ENCODE measurements at places on chromosomes 2 and 18.

- DNase-seq, result no peak
Measured at GRCh38 chr18:13502585-13502984, 223.8 kb downstream of the FAM210A start.

DNA sequence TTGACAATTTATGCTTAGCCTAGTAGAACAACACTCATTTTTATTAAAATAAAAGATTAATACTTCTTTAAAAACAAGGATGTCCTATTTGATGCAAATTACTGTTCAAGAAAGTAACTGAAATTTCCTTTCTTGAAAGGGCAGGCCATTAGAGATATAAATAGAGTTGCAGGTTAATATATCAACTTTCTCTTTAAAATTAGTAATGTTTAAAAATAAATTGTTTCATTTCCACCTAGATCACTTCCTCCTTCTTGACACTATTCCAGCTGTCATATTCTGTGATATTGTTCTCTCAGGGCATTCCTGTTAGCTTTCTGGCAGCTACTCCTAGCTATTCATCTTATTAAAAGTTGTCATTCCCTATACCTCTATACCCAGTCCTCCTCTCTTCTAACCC, 357.9 kb upstream of the NRP2 start:
- no peak for DNase-seq

DNA sequence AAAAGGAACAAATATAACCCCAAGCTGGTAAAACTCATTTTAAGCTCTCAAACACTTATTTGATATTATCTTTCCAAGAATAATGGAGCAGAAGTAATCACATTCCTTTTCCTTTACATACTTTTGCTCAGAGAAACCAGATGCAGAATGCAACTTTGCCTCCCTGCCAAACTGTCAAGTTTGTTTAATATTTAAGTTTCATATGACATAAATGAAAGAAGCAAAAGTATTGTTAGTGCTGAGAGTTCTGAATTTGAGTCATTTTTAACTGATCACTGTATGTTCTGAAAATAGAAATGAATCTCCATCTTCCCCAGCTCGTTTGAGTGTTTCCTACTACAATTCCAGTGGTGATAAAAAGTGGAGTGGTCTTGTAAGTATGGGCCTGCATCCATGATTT, 423.4 kb downstream of the PID1 start:
- no peak for DNase-seq

- DNase-seq, result no peak
Measured at GRCh38 chr2:64328415-64328722, 125.6 kb upstream of the LGALSL start.

DNA sequence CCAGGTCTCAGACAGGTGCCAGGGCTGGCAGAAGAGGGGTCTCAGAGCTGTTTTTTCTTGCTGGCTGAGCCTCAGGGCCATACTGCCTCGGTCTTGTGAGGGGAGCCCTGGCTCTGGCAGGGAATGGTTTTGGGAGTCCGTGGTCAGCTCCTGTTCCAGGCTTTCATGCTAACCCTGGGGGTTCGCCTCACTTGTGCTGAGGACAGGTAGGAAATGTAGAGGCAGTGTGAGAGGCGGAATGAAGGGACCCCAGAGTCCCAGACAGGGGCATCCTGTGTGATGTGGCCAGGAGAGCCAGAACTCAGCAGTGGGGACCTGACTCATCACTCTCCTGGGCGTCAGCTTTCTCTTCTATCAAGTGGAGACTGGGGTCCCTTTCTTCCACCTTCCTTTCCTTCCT, 5.7 kb upstream of the CELF4 start:
- no peak for DNase-seq

DNA sequence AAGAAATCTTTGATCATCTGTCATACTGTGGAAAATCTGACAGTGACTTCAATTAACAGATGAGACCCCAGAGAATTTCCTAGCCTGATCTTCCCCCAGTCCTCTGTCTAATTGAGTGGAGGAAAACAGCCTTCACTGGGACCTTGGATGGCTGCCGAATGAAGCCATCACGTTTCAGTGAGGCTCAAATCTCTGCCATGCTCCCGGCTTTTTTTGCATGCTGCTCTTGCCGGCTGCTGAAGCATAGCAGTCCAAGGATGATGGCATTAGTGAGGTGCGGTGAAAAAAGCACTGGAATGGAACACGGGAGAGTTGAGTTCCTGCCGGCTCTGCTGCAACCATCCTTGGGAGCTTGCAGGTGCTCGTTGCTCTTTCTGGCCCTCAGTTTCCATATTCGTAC, 430.5 kb downstream of the SLC4A3 start:
- no peak for DNase-seq

DNA sequence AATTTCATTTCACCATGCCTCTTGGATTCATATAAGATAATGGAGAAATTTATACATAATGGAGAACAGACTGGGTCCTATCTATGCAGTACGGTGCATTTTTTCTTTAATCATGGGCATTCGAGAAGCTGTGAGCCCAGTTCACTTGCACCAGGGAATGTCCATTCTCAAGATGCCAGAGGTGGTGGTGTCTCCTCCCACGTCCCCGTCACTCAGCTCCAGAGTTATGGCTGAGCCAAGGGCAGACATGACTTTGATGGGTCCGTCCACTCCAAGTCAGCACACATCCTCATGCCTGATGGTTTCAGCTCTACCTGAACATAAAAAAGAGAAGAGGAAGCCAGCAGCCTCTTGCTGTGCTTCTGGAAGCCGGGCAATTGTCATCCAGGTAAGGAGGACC, 42.1 kb upstream of the CREG2 start:
- no peak for DNase-seq

GRCh38 chr18:45374236-45374635, 241.0 kb upstream of the SLC14A2 start:
- no peak for DNase-seq

DNA sequence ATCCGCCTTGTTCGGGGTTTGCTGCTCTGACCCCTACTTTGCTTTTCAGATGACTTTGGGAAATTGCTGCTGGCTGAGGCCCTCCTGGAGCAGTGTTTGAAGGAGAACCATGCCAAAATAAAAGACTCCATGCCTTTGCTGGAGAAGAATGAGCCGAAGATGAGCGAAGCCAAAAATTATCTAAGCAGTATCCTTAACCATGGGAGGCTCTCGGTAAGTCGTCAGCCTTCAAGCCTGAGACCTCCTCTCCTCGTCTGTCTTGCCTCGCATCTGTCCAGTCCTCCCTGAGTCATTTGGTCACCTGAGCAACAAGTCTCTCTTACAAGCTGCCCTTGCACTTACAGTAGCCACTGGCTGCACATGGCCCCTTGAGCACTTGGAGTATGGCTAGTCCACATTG, 34.7 kb upstream of the MCFD2 start:
- DNase-seq, result no peak

GRCh38 chr2:239181903-239182581, 218.8 kb downstream of the HDAC4 start:
- DNase-seq, result no peak

DNA sequence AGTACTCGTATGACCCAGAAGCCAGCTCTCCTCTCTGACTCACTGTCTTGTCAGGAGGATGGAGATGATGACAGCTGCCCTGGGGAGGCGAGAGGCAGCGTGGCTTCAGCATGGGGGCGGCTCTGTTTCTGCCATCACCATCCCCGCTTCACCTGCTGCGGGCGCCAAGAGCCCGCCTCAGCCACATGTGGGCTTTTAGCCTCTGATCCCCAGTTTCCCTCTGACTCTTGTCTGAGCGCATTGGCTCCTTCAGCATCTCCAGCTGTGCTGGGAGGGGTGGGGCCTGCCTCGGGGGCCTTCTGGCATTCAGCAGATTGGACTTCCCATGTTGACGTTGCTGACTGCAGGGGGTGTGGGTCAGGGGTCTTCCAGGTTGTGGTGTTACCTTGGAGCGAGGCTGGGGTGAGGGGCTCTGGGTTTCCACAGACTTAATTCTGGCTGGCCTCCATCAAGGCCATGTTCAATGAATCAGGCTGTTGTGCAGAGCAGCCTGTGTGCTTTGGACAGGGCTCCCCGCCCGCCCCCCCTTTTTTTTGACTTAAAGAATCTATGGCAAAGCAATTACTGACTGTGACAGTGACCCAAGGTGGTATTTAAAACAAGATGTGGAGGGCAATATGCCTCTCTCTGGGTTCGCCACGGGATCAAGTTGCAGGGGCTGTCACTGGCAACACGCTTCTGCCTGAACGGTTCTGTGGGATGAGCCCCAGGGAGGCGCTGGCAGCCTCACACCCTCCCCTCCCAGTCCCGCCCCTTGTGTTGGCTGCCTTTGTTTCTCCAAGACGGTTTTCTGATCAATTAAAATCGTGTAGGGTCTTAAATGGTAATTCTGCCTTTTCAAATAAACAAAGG, 228.3 kb downstream of the LDLRAD4 start:
- no peak for DNase-seq

- DNase-seq, result no peak
Measured at GRCh38 chr18:77209587-77209986, 40.1 kb upstream of the GALR1 start.

DNA sequence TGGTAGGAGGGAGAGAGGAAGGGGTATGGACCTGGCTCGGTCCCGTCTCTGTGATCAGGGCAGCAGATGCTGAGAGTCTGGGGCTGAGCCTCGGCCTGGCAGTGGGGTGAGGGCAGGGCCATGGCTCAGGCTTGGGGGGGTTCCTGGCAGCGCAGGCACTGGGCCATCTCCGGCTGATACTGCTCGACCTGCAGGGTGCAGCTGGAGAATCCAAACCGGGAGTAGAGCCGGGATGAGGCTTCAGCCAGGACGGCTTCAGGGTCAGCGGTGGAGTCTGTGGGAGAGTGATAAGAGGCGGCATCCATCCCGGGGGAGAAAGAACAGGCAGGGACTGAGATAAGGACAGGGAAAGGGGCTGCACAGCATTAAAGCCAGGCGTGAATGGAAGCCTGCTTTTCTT, 7.7 kb downstream of the SLC30A3 start:
- DNase-seq, result no peak

GRCh38 chr2:197884252-197884651, 79.9 kb downstream of the PLCL1 start:
- DNase-seq, result no peak

DNA sequence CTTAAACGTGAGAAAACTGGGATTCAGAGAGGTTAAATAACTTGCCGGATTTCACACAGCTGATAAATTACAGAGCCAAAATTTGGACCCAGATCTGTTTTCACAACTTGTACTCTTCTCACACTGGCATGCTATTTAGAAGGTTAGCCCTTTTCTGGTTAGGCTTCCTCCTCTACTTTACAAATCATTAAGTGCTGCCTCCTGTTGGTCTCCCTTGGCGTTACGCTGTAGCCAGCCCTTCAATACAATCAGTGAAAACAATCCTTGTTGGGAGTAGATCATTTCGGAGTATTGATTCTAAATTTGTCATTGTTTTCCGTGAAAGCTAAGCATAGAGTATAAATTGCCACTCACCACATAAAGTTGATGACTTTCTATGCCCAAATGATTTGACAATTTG, 153.5 kb downstream of the ARHGAP15 start:
- DNase-seq, result no peak

- DNase-seq, result no peak
Measured at GRCh38 chr2:197437380-197437779, 2.6 kb upstream of the SF3B1 start.

DNA sequence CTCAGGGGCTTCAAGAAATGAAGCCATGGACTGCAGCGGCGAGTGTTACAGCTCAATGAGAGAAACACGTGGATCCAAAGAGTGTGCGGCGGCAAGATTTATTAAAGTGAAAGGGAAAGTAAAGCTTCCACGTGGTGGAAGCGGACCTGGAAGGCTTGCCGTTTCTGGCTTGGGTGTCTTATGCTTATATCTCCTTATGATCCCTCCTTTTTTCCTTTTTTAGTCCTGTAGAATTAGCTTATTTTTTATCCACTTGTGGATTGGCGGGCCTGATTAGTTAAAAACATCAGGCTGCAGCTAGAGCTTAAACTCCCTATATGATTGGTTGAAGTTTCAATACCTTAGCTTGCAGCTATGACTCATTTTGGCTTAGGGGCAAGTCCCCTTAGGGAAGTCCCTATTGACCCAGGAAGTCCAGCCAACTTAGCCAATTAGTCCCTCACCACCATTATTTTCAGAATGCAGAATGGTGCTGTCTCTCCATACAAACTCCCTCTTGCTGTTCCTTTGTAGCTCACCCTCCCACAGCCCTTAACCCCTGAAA, 11.6 kb upstream of the HNMT start:
- DNase-seq, result no peak

GRCh38 chr2:240146141-240146561, 5.7 kb upstream of the OTOS start:
- DNase-seq, result no peak
